ENCODE measurements at places on chromosomes 4 and X. TPM values are rescaled to one million over a fixed set of nuclear protein-coding genes. Genes with fewer than 3 reads are reported as not detected.

MEPE gene
- not detected for total RNA-seq

RTL5 gene
- 3.1 TPM for total RNA-seq

- no peak overlapping the region for H3K27ac ChIP-seq
- peaks cover 7% of the 10 kb centered on the region for H3K4me1 ChIP-seq
- no peaks in the 10 kb centered on the region for H3K36me3 ChIP-seq
Measured at GRCh38 chr4:145531223-145531622, 49.6 kb downstream of the SMAD1 start.

DNA sequence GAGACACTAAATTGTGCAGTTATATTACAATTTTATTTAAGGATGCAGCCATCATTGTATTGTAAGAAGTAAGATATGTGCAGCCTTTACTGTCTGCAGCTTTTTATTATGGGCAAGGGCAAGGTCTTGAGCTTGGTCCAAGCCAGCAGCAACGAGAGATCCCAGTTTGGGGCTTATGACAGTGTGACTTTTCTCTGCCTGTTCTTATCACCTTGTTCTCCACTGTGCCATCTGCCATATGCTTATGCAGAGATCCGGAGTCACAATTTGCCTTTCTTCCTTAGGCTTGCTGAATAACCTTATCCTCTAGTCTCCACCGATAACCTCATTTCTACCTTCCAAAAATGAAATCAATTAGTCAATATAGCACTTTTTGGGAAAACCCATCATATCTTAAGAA is 30.4 kb downstream of the MAPK10 start:
- no peak for DNase-seq
- no peaks in the 10 kb centered on the region for H3K4me1 ChIP-seq
- no peak overlapping the region for H3K27ac ChIP-seq
- no peaks in the 10 kb centered on the region for H3K27me3 ChIP-seq

- H3K36me3 ChIP-seq, result no peaks in the 10 kb centered on the region
- no peak overlapping the region for H3K4me3 ChIP-seq
- DNase-seq, result no peak
- H3K27ac ChIP-seq, result no peak overlapping the region
Measured at GRCh38 chr4:7960017-7960789, 20.5 kb upstream of the AFAP1 start.
